ENCODE measurements at places on chromosomes 5 and 9. TPM values are rescaled to one million over a fixed set of nuclear protein-coding genes. Genes with fewer than 3 reads are reported as not detected.

DNA sequence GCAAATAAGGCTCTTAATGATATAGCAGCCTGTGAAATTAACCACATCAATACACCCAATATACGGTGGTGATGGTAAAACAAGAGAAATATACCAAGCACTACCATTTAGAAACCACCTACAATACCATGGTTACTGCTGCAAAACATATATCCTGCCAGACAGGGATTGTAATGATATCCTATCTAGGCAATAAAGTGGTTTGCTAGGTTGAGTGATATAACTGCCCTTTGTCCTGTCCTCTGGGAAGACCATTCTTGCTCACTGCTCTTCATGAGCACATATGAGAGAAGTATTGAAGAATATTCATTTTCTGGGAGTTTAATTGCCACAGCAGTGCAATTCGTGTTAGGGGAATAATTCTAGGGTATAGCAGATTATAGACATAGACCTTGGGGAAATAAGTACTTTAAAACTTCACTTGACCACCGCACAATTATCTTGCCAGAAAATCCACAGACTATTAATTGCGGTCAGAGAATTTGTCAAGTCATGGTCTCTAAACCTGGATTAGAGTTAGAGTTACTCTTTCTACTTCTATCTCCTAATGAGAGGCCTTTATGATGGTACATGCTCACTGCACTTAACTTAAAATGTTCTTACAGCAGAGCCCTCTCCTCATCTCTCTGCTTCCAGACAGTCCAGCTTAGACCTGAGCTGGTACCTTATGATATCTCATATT is 413.0 kb downstream of the ZNF608 start:
- DNase-seq: no peak
- H3K27ac ChIP-seq: no peak overlapping the region
- no peaks in the 10 kb centered on the region for H3K27me3 ChIP-seq
- peaks cover 2% of the 10 kb centered on the region for H3K4me1 ChIP-seq
- no peak overlapping the region for H3K4me3 ChIP-seq
- no peaks in the 10 kb centered on the region for H3K36me3 ChIP-seq

DNA sequence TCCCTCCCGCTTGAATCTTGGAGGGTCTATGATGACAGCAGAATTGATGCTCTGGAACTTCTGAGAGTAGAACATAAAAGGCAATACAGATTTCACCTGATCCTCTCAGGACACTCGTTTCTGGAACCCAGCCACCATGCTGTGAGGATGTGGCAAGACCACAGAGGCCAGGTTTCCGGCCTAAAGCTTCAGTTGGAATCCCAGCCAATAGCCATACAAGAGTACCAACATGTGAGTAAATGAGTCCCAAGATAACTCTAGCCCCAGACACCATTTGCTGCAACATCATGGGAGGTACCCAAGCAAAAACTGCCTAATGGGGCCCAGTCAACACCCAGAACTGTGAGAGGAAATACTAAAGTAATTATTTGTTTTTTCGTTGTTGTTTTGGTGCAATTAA is 65.7 kb upstream of the MARCHF11 start:
- no peak overlapping the region for H3K27ac ChIP-seq
- no peaks in the 10 kb centered on the region for H3K4me1 ChIP-seq
- H3K36me3 ChIP-seq: no peaks in the 10 kb centered on the region
- H3K27me3 ChIP-seq: no peaks in the 10 kb centered on the region
- H3K4me3 ChIP-seq: no peak overlapping the region
- no peak for DNase-seq

DNA sequence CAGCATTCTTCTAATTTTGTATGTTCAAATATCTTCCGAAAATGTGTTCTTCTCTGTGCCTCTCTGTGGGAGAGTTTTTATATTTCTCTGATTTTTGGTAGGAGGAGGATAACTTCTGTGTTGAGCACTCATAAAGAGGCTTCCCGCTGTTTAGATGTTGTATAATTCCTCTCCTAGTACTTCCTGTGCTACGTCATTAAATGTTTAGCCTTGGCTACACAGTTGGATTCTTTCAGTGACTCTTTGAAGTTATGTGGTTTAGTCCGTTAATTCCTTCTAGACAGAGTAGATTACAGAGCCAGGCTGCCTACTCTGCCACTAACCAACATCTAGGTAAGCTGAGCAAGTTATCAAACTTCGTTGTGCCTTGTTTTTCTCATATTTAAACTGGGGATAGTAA is 302.6 kb downstream of the OSTF1 start:
- no peaks in the 10 kb centered on the region for H3K36me3 ChIP-seq
- no peaks in the 10 kb centered on the region for H3K27me3 ChIP-seq
- H3K4me1 ChIP-seq: no peaks in the 10 kb centered on the region
- H3K27ac ChIP-seq: no peak overlapping the region

DNA sequence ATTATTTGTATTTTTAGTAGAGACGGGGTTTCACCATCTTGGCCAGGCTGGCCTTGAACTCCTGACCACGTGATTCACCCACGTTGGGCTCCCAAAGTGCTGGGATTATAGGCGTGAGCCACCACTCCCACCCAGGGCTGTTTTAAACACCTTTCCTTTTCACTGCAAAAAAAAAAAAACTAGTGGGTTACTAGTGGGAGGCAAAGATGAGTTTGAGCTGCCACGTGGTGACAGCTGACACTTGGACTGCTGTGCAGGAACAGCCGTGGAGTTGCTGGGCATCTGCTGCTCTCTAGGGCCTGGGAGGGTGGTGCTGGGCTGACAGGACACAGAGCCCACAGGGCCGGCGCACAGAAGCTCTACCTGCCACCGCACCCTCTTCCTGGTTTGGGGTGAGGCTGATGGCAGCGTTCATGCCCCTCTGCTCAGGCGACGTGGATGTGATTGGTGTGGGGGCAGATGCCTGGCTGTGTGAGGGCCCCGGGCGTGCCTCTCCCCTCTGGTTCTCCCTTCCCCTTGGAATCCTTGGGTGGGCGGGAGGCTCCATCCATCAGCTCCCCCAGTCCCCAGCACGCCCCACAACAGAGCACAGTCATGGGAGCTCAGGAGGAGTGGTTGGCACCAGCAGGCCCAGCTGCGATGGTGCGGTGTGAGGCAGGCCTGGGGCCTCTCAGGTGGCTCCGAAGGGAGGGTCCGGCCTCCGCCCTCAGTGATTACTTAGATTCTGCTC is 16.9 kb downstream of the RABL6 start:
- H3K27me3 ChIP-seq: no peaks in the 10 kb centered on the region
- no peak overlapping the region for H3K4me3 ChIP-seq
- H3K4me1 ChIP-seq: peaks cover 12% of the 10 kb centered on the region
- no peak overlapping the region for H3K27ac ChIP-seq
- no peak for DNase-seq

DNA sequence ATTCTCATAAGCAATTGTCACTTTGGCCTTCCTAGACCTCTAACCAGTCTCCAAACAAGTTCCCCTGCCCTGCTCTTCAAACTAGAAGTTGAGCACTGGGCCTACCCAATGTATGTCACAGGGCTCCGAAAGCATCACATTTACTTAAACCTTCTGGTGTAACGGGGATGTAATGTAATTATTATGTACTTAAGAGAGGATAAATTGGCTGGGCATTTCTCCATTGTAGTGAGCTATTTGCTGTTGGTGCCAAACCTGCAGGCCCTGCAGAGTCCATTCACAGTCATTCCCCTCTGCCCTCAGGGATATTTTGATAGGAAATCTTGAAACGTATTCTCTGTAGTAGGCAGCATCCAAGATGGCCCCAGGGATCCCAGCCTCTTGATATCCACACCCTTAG is 64.2 kb upstream of the GNE start:
- DNase-seq: no peak
- no peak overlapping the region for H3K4me3 ChIP-seq
- H3K4me1 ChIP-seq: no peaks in the 10 kb centered on the region
- H3K27ac ChIP-seq: no peak overlapping the region
- no peaks in the 10 kb centered on the region for H3K27me3 ChIP-seq

DNA sequence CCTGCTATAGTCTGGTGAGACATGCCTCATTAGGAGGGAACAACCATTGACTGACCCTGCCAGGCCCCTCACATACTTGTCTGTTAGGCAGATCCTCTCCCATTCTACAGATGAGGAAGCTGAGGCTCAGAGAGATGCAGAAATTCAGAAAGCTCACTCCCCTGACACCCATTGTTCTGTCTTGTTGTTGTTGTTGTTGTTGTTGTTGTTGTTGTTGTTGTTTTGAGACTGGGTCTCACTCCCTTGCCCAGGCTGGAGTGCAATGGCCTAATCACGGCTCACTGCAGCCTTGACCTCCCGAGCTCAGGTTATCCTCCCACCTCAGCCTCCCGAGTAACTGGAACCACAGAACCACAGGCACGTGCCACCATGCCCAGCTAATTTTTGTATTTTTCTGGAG is 13.1 kb upstream of the CFAP157 start:
- no peaks in the 10 kb centered on the region for H3K4me1 ChIP-seq
- H3K36me3 ChIP-seq: no peaks in the 10 kb centered on the region
- no peaks in the 10 kb centered on the region for H3K27me3 ChIP-seq
- no peak overlapping the region for H3K27ac ChIP-seq

DNA sequence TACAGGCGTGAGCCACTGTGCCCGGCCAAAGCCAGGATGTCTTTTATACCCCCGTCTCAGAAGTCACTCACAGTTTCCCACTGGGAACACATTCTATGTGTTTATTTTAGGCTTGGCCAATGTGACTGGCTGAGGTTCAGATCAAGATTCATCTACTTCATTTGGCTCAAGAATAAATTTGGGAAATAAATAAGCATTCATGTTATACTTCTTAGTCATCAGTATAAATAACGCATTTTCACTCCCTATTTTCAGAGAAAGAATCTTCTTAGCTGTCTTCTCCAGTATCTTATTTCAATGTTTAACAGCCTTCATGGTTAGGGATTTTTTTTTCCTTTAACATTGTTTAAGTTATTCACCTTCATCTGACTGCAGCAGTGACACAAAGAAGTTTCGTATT is 11.8 kb downstream of the S100Z start:
- H3K27me3 ChIP-seq: no peaks in the 10 kb centered on the region
- H3K27ac ChIP-seq: no peak overlapping the region
- H3K36me3 ChIP-seq: no peaks in the 10 kb centered on the region
- no peaks in the 10 kb centered on the region for H3K4me1 ChIP-seq
- DNase-seq: peak; percentile 46
- H3K4me3 ChIP-seq: no peak overlapping the region

DNA sequence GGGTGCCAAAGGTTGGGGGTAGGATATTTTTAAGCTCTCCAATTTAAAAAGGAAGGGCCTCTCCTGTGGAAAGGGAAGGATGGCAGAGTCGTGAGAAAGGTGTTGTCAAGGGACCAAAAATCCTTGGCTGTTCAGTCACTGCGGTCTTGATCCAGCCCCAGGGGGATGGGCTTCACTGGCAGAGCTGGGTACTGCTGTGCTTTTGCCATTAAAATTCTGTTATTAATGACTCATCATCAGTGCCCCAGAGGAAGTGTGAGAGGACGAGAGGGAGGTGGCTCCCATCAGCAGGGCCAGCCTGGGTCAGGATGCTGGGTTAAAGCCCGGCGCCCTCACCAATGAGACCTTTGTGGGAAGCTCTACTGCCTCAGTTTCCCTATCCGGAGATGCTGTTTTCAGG is 16.7 kb downstream of the PCDH12 start:
- H3K36me3 ChIP-seq: peaks cover 10% of the 10 kb centered on the region
- H3K4me3 ChIP-seq: no peak overlapping the region
- H3K27ac ChIP-seq: no peak overlapping the region
- peaks cover 6% of the 10 kb centered on the region for H3K4me1 ChIP-seq
- DNase-seq: peak; percentile 16

GRCh38 chr5:73747696-73748380 is 121.8 kb downstream of the ARHGEF28 start:
- no peak overlapping the region for H3K4me3 ChIP-seq
- H3K36me3 ChIP-seq: no peaks in the 10 kb centered on the region
- H3K27ac ChIP-seq: no peak overlapping the region
- H3K4me1 ChIP-seq: peaks cover 10% of the 10 kb centered on the region
- DNase-seq: peak; percentile 6

- no peak overlapping the region for H3K27ac ChIP-seq
- no peaks in the 10 kb centered on the region for H3K27me3 ChIP-seq
- no peak for DNase-seq
- H3K36me3 ChIP-seq: no peaks in the 10 kb centered on the region
- no peaks in the 10 kb centered on the region for H3K4me1 ChIP-seq
Observed at GRCh38 chr5:8254674-8255073, 385.7 kb downstream of the MTRR start.

DNA sequence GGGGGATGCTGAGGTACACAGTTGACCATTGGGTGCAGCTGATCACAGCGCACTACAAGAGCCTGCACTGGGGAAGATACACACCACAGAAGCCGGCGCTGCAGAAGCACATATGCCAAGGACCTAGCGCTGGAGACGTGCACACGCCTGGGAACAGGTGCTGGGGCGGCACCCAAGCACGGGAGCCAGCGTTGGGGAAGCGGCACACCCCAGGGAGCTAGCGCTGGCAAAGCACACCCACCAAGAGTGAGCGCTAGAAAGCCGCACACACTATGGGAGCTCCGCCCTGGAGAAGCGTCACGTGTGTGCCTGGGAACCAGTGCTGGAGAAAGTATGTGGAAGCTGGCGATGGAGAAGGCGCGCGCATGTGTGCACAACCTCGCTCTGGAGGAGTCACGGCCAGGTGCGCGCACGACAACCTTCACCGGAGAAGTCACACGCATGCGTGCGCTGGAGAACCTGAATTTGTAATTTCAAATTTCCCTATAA is 4.5 kb downstream of the FANCC start:
- H3K4me3 ChIP-seq: peak overlapping the region; percentile 54
- DNase-seq: peak; percentile 60
- H3K36me3 ChIP-seq: no peaks in the 10 kb centered on the region
- H3K4me1 ChIP-seq: no peaks in the 10 kb centered on the region
- H3K27ac ChIP-seq: no peak overlapping the region

- H3K36me3 ChIP-seq: no peaks in the 10 kb centered on the region
- peaks cover 11% of the 10 kb centered on the region for H3K4me1 ChIP-seq
- peak overlapping the region; percentile 66 for H3K27ac ChIP-seq
- H3K4me3 ChIP-seq: peak overlapping the region; percentile 18
- no peaks in the 10 kb centered on the region for H3K27me3 ChIP-seq
- DNase-seq: peak; percentile 95
Observed at GRCh38 chr5:124867137-124867704, 120.8 kb upstream of the ZNF608 start.

DNA sequence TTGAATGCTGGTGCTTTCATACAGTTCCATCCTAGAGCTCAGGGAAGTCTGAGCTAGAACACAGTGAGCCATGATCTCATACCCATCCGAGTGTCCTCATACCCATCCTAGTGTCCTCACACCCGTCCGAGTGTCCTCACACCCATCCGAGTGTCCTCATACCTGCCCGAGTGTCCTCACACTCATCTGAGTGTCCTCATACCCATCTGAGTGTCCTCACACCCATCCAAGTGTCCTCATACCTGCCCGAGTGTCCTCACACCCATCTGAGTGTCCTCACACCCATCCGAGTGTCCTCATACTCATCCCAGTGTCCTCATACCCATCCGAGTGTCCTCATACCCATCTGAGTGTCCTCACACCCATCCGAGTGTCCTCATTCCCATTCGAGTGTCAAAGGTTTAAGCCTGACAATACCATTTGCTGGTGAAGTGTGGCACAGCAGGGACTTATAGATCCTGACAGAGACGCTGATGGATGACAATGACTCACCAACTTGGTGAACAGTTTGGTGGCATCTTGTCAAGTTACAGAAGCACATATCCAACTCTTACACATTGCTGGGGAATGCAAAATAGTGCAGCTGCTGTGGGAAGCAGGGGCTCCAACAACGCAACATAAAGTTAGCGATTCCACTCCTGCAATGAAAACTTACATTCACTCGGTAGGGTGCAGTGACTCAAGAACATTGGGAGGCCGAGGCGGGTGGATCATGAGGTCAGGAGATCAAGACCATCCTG is 77.0 kb upstream of the COL5A1 start:
- H3K4me1 ChIP-seq: peaks cover 13% of the 10 kb centered on the region
- DNase-seq: peak; percentile 97
- H3K27ac ChIP-seq: no peak overlapping the region

The BTNL8 gene
- total RNA-seq: not detected

The FAM81B gene
- total RNA-seq: 0.67 TPM

The OCLN gene
- 15.3 TPM for total RNA-seq

The PAX5 gene
- not detected for total RNA-seq

The CORO2A gene
- 11.1 TPM for total RNA-seq

The SMIM33 gene
- not detected for total RNA-seq

The DDX4 gene
- not detected for total RNA-seq

The RNF44 gene
- total RNA-seq: 47.8 TPM

The ARAP3 gene
- 17.4 TPM for total RNA-seq
